Omental fat pad (tissue), 4 donors: ENCODE measurements at places on chromosomes 6 and 20. TPM values are rescaled to one million over a fixed set of nuclear protein-coding genes. Genes with fewer than 3 reads are reported as not detected.

GPSM3 gene
- 24.2 TPM for total RNA-seq

SLC2A10 gene
- total RNA-seq: 28.5 TPM

RARS2 gene
- 23.6 TPM for total RNA-seq

IPCEF1 gene
- 3.6 TPM for total RNA-seq

FAM209B gene
- total RNA-seq: not detected

MUC22 gene
- not detected for total RNA-seq

SOX18 gene
- total RNA-seq: 2.9 TPM

IMPG1 gene
- total RNA-seq: not detected

NANP gene
- 10.6 TPM for total RNA-seq

CST7 gene
- total RNA-seq: 20.5 TPM

ETV7 gene
- 4.6 TPM for total RNA-seq

SPATS1 gene
- not detected for total RNA-seq

TNFRSF6B gene
- 91.9 TPM for total RNA-seq

FNDC1 gene
- total RNA-seq: 0.47 TPM

GPX5 gene
- total RNA-seq: not detected

CST4 gene
- not detected for total RNA-seq

CCN2 gene
- 60.6 TPM for total RNA-seq

OPRM1 gene
- total RNA-seq: not detected

GSTA3 gene
- total RNA-seq: not detected

SIRPD gene
- not detected for total RNA-seq

HLA-G gene
- not detected for total RNA-seq

PPP1R3G gene
- 0.96 TPM for total RNA-seq

SLC17A9 gene
- 1.6 TPM for total RNA-seq

NSFL1C gene
- total RNA-seq: 61.9 TPM

RHAG gene
- total RNA-seq: not detected

MYB gene
- 0.56 TPM for total RNA-seq

SLC22A23 gene
- total RNA-seq: 12.4 TPM

LY6G6C gene
- total RNA-seq: not detected

RRAGD gene
- total RNA-seq: 19.0 TPM

PRDM13 gene
- total RNA-seq: not detected

ANKEF1 gene
- total RNA-seq: 4.5 TPM

ESR1 gene
- 4.9 TPM for total RNA-seq

BTNL2 gene
- not detected for total RNA-seq
